ENCODE measurements at places on chromosomes 1 and 21.

GRCh38 chr1:189782295-189782694 lies 695.4 kb downstream of the BRINP3 start:
- no peak for DNase-seq

DNA sequence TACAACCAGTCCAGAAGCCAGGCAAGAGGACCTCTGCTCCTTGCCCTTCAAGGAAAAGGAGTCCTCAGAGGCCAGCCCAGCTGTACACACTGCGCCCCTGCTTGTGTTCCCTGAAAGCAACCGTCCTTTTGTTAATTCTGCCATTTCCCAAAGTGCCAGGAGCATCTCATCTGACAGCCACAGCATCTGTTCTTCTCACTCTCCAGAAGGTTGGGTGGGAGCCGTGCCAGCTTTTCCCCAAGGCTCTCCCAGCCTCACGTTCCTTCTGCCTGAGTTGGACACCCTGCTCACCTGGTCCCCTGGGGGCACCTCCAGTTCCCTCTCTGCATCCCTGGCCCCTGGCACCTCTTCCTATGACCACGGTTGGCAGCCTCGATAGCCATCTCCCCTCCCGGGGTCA lies 10.5 kb upstream of the CNTN2 start:
- no peak for DNase-seq

GRCh38 chr1:21909787-21910503 lies 27.2 kb downstream of the HSPG2 start:
- peak; percentile 33 for DNase-seq

DNA sequence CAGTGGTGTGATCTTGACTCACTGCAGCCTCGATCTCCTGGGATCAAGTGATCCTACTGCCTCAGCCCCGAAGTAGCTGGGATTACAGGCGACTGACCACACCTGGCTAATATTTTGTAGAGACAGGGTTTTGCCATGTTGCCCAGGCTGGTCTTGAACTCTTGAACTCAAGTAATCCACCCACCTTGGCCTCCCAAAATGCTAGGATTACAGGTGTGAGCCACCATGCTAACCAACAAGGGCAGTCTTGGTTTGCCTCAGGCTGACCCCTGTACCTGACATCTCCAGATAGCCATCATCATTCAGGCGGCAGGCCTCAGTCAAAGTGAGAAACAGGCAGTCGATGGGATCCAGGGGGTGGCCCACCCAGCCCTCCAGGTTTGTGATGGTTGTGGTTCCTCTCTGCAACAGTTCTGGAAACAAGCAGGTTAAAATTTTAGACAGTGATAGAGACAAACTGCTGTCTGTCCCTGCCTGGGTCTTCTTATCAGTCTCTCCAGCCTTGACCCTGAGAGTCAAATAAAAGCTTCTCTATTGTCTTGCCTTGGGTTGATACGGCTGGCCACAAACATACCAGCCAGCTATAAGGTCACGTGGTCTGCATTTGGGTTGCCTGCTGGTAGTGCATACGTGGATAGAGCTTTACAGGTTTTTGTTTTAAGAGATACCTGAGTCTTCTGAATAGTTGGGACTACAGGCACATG lies 26.8 kb downstream of the UROD start:
- no peak for DNase-seq

DNA sequence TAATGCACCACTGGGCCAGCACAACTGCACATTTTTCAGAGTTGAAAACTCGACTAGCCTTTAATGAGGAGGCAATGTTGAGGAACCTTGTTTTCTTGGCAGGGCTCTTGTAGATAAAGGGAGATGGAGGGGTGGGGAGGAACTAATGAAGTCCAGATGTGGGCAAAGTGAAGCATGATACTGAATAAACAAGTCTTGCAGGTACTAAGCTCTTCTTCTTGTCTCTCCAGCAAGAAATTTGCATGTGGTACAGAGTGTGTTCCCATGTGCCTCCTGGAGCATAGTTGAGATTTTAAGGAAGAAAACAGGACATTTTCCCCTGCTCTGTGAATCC lies 47.0 kb downstream of the PLPP3 start:
- DNase-seq: no peak

- no peak for DNase-seq
Measured at GRCh38 chr1:29638281-29638680, 402.0 kb downstream of the PTPRU start.

- DNase-seq: no peak
Measured at GRCh38 chr1:202281316-202282024, 60.3 kb downstream of the UBE2T start.

GRCh38 chr1:212596798-212597197 lies 11.8 kb upstream of the ATF3 start:
- DNase-seq: no peak

DNA sequence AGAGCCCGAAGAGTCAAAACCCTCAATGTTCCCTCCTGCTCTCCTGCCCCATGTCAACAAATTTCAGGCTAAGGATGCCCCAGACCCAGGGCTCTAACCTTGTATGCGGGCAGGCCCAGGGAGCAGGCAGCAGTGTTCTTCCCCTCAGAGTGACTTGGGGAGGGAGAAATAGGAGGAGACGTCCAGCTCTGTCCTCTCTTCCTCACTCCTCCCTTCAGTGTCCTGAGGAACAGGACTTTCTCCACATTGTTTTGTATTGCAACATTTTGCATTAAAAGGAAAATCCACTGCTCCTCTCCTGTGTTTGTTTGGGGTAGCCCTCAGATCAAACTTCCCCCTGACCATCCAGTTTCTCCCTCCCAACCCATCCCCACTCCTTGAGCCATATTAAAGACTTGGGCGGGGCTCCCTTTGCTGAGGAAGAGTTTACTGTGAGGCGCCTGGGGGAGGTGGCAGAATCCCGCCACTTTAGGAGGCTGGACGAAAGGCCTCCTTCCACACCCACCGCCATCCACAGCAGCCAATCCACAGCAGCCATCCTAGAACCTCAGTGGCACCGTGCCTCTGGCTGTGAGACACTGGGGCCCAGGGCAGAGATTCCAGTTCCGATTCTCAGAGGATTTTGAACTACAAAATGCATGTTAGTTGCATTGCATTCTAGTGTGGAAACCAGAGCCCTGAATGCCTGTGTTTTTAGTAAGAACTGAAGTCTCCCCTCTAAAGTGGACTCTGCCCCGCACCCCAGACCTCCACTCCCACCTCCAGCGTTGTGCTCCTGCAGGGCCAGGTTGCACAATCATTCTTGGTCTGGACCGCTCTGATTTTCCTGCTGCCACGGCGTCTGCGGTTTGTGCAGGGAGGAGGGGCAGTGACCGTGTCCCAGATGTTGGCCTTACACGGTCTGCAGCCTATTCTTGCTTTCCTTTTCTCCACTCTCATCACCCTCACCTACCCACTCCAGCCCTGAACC lies 3.0 kb downstream of the OLFML3 start:
- no peak for DNase-seq

GRCh38 chr21:45277101-45278045 lies 10.3 kb downstream of the POFUT2 start:
- DNase-seq: no peak

DNA sequence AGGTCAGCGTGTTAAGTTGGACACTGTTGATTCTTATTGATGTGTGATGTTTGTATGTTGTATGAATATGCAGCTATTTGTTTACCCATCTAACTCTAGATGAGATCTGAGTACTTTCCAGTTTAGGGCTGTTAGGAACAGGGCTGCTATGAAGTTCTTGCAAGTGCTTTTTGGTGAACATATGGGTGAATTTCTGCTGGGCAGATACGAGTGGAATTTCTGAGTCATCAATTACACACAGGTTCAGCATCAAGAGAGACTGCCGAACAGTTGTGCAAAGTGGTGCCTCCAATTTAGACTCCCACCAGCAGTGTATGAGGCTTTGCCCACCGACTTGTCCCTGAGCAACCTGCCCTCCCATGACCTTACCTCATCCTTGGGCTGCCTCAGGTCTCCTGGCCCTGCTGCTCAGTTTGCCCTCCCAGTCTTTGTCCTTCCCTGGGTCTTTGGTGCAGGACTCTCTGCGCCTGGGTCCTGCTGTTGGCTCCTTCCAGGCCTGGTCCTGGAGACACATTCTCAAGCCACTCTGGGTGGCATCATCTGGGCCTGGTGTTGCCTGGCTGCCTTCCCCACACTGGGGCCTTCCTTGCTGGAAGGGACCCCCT lies 343.6 kb downstream of the PTPRU start:
- DNase-seq: no peak

DNA sequence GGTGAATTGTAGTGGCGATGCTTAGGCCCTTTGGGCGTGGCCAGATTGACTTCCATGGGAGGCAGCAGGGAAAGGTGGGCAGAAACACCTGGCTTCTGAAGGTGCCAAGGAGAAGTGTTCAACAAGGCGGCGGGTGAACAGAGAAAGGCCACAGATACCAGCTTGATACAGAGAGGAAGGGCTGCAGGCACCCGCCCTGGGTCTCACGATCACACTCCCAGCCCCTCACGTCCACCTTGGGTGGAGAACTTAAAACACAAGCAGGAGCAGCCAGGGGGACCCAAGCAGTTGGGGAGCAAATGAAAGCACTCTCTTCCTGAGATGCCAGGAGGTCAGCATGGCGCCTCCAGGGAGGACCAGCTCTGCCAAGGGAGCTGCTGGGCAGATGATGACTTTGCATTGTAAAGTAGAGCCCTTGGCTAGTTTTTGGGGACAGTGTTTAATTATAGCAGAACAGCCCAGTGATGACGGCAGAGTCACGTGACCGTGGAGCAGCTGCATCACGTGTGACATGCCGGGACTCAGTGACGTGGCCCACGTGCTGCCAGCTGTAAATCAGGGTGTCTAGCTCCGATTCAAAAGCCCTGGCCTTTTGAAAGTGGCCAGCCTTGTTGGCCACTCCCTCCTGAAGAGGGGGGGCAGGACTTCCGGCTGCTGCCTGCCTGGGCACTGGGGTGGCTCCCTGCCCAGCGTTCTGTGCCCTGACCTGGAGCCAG lies 19.0 kb downstream of the SLC37A1 start:
- DNase-seq: no peak

- DNase-seq: no peak
Measured at GRCh38 chr21:39863111-39863510, 4.1 kb upstream of the PCP4 start.

- DNase-seq: no peak
Measured at GRCh38 chr1:225355863-225356262, 72.0 kb downstream of the LBR start.

- DNase-seq: no peak
Measured at GRCh38 chr1:82391712-82392111, 591.0 kb downstream of the ADGRL2 start.

DNA sequence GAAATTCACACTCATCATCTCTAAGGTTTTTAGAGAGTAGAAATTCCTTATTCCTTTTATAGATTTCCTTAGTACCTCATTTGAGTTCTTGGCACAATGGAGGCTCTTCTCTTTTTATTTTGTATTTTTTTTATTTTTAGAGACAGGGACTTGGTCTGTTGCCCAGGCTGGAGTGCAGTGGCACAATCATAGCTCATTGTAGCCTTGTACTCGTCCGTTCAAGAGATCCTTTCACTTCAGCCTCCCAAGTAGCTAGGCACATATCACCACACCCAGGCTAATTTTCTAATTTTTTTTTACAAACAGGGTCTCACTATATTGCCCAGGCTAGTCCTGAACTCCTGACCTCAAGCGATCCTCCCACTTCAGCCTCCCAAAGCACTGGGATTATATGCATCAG lies 29.6 kb downstream of the RGL1 start:
- no peak for DNase-seq

DNA sequence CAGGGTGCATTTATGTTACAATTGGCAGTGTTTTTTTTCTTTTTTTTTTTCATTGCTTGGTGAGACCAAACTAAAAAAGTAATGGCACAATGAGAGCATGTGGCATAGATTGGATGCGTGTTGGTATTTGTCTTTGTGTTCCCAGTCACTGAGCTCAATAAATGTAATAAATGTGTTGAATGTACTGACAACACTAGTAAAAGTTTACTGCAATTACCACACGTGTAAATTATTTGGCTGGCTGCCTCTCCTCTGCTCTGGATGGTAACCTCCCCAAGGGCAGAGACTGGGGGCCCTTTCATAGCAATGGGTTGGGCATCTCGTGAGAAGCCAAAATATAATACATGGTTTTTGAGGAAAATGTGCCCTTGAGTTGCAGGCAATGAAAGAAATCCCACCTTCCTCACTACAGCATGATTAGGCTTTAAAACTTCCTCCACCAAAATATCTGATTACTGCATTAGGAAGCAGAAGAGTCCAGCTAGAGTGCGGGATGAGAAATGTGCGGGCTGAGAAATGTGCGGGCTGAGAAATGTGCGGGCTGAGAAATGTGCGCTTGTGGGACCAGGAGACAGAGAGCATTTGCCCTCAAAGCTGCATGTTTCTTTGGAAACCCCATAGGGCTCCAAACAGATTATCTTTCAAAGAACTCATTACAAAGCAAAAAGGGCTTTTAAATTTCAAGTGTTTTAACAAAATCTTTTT lies 58.5 kb downstream of the CDC7 start:
- no peak for DNase-seq
